ENCODE measurements at places on chromosomes 2 and 18.

DNA sequence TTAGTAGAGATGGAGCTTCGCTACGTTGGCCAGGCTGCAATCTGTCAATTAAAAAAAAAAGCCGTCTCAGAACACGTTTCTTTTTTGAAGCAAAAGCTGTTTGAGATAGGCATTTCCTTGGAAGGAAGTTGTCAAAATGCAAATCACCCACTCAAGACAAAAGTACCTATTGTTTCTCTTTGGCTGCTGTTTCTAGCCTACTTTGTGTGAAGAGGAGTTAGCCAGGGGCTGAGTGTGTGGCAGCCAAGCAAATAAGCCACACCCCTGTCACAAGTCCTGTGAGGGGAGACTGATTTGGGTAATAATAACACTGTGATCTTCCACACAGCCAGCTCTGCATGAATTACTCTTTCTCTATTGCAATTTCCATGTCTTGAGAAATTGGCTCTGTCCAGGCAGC, 47.4 kb upstream of the CDCA7 start:
- DNase-seq: no peak

- DNase-seq: no peak
Observed at GRCh38 chr2:154400563-154401290, 297.8 kb upstream of the KCNJ3 start.

GRCh38 chr2:19841918-19842693, 59.7 kb downstream of the TTC32 start:
- DNase-seq: no peak

DNA sequence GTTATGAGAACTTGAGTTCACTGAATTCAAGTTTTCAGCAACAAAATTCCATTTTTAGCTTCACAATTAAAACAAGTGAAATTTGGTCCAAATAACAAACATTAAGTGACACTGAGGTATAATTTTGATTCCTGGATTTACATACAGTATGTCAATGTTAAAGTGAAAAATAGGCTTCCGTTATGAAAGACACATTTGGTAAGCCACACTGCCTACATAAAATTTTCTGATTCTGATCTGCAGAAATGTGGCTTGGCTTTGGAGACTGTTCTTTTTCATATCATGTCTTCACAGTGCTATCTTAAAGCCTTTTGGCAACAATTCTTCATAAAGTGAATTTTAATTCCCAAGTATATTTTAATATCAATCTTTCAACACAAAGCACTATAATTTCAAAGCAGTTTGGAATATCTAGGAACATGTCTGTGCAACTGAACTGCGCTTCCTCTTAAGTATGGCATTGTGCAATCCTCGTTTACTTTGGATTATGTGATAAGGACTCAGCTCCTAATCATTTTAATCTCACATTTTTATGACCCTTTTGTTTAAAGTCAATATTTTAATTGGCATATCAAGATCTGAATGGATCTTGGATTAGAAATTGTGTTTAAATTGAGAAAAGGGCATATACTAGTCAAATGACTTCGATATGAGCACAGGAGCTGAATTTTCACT, 60.0 kb downstream of the RBMS1 start:
- DNase-seq: no peak

DNA sequence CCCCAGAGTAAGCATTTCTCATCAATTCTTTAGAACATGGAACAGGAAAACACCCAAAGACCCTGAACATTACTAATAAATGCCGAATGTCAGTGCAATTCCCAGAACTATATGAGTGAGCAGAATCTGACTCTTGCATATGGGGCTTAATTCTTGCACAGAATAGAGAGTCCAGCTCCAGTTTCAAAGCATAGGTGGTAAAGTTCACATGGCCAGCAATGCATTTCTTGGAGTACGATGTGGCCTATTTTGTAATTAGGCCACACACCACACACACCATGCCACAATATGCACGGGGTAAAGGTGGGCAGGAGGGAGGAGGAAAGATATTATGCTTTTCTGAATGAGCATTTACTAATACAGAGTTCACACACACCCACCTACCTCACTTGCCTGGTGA, 56.5 kb downstream of the PLA2R1 start:
- DNase-seq: no peak

- DNase-seq: no peak
Observed at GRCh38 chr18:50644807-50645206, 84.9 kb downstream of the MAPK4 start.

DNA sequence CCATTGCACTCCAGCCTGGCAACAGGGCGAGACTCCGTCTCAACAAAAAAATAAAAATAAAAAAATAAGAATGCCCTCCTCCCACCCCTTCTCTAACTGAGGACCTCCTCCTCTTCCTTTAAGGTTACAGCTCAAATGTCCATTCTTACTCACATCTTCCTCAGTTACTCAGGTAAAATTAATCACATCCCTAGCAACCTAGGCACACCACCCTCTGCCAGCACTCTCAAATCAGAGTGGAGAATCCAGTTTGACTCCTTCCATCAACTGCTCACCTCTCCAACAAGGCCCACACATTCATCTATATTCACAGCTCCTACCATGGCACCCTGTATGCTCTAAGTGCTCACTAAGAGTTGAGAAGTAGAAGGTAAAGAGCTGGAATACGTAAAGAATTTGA, 254.3 kb downstream of the ZEB2 start:
- no peak for DNase-seq

DNA sequence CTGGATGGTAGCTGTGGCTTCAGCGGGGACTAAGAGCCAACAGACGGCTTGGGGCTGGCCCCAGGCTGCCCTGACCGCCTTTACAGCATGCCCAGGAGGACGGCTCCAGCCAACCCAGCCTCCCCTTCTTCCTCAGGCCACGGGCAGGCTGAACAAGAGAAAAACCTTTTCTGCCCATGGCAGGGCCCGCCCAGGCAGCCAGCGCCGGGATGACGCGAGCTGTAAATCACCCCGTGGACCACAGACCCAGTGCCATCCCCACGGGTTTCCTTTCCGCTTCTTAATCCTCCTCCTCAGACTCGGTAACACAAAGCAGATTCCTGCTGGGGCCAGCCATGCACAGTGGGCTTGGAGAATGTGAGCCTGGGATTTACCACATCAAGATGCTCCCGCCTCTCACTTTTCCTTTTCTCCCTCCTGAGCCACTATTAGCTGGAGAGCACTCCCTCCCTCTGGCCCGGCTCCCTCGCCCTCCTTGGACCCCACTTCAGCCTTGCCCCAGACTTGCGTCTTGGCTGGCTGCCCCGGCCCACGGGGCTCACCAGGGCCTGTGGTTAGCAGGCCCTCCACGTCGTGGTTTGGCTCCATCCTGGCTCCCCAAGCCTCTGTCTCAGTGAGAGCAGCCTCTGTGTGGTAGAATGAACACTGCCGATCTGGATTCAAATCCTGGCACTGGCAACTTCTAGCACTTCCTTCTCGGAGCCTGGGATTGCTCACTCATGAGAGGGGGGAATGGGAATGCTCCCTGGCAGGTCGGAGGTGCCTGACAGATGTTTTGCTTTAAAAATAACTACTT, 31.4 kb downstream of the ATOH8 start:
- peak; percentile 91 for DNase-seq

- DNase-seq: no peak
Observed at GRCh38 chr2:168633200-168633599, 169.2 kb upstream of the NOSTRIN start.

- DNase-seq: no peak
Observed at GRCh38 chr2:236662231-236663185, 92.9 kb downstream of the ACKR3 start.

GRCh38 chr2:118854507-118855345, 7.3 kb upstream of the EN1 start:
- DNase-seq: no peak

DNA sequence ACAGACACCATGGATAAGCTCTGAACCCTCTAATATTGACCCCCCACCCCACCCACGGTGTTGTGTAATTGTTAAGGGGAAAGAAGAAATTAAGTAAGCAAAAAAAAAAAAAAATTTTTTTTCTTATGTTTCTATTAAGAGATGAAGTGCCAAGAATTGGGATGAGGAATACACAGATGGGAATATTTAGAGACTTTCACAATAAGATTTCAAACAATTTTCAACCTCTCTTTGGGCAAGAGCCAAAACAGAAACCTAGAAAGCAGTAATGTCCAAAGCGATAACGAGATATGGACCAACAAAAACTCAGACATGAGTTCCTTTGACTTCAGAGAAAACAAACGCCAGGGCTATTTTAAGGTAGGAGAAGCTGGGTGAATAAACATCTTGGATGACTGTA, 14.4 kb downstream of the PIEZO2 start:
- no peak for DNase-seq

GRCh38 chr2:234241656-234242458, 191.4 kb downstream of the SPP2 start:
- no peak for DNase-seq

DNA sequence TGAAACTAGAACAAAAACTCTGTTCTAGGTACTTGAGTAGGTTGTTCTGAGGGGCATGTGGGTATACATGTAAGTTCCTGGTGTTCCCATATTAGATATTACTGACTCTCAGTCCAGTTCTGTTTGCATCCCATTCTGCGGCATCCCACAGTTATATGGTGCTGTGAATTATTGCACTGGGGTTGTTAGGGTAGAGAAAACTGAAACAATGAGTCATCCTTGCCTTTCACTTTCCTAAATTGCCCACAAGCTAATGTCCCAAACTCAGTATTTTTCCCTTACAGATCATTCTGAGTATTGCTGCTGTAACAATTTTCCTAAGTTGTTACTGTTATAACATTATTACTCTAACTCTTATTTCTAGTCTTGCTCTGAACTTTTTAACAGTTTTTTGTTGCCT, 3.0 kb downstream of the WDR75 start:
- DNase-seq: no peak

GRCh38 chr2:126269911-126270310, 386.0 kb upstream of the GYPC start:
- DNase-seq: no peak

DNA sequence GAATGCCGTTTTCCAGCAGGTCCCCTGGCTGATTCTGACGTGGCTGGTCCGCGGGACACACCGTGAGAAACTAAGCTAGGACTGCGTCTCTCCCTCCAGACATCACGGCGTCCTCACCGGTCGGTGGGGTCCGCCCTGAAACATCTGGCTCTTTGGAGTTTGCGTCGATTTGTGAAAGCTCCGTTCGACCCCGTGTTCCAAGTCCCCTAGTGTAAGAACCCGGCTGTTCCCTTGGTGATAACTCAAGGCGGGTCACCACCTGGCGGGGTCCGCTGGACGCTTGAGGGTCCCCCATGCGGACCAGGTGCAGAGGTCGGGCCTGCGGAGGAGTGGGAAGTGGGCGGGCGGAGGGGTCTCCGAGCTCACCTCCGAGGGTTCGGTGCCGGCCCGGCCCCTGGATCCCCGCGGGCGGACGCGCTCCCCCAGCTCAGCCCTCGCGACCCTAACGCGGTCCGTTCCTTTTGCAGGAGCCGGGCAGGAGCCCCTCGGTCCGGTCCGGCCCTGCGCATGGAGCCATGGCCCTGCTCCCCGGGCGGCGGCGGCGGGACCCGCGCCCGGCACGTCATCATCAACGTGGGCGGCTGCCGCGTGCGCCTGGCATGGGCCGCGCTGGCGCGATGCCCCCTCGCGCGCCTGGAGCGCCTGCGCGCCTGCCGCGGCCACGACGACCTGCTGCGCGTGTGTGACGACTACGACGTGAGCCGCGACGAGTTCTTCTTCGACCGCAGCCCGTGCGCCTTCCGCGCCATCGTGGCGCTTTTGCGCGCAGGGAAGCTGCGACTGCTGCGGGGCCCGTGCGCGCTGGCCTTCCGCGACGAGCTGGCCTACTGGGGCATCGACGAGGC, 65.6 kb downstream of the KCNG2 start:
- DNase-seq: no peak

DNA sequence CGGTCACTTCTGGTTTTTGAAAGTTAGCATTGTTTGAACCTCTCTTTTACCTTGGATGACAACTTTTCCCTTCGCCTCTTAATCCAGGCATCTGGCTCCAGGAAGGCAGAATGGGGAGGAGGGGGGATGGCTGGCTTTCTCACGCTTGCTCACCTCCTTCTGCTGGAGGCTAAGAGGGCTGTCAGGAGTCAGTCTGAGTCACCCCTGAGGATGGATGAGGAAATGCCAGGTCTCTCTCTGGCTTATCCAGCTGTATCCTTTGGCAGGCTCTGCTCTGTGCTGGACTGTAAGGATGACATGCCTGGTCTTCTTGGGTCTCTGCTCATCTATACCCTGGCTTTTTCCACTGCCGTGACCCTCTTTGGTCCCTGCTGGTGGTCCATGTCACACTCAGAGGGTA, 142.9 kb upstream of the GYPC start:
- DNase-seq: no peak

DNA sequence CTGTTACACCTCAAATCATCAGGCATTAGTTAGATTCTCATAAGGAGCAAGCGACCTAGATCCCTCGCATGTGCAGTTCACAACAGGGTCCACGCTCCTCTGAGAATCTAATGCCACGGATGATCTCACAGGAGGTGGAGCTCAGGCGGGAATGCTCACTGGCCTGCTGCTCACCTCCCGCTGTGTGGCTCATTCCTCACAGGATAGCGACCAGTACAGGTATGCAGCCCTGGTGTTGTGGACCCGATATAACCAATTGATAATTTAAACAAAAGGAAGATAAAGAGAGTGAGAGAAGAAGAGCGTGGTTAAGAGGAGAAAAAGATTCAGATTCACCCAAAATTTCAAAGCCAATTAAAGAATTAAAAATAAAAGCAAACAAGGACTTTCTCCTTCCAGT, 20.8 kb downstream of the TLK1 start:
- DNase-seq: no peak

DNA sequence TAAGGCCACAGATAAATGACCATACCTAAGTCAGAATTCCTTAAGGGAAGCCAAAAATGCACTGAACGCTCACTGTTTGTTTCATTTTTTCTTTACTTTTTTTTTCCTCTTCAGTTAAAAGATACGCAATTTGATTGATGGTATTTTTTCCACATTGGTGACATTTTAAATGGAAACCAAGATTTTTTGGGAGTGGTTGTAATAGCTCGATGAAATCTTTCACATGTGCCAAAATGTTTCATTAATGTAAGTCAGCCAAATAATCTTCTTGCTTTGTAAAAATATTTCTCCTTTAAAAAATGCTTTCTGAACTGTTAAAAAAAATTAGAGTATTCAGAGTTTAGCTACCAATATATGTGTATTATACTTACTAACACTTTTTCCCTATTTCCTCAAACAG, 339.8 kb downstream of the ZEB2 start:
- no peak for DNase-seq

DNA sequence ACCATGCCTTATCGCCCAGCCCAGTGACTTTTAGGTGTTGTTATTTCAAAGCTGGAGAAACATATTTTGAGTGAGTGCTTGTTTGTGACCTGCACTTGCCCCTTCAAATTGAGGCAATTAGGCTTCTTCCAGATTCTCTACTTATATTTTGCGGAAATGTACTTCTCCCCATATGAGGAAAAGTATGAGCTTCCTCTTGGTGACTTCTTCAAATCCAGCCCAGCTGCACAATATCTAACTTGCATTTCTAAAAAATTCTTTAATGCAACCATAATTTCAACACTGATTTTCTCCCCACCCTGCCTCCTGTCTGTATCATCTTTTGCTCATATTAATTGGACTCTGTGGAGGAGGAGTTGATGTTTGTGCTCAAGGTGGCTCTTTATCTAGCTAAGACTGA, 391.2 kb upstream of the POU3F3 start:
- DNase-seq: no peak

- no peak for DNase-seq
Observed at GRCh38 chr2:122753336-122753735, 997.9 kb downstream of the TSN start.

All from right cardiac atrium (tissue), 5 donors.